ENCODE measurements at places on chromosomes 3 and 15.

- no peak for DNase-seq
These were observed 9.4 kb upstream of the KIF7 start for GRCh38 chr15:89664441-89665350.

GRCh38 chr15:72319360-72319984, 485 bp downstream of the CELF6 start:
- peak; percentile 46 for DNase-seq

DNA sequence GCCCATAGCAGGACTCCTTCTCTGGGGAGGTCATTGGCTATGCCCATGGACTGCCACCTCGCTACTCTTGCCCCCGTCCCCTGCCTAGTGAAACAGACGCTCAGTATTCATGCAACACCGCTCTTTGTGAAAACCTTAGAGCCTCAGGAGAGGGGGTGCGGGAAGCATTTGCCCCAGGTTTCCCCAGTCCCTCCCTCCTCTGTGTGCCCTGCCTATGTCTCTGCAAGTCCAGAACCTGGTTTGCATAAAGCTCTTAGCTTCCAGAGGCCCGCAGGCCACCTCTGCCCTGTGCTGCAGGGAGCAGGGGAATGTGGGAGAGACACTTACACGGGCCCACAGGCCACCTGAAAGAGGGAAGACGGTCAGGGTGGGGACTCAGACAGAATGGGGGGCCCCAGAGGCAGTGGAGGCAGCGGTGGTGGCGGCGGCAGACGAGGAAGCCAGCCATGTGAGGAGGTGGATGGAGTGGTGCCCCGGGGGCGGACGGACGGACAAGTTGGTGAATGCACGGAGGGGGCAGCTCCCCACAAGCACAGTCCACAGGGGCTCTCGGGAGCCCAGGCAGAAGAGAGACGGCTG, 33.8 kb upstream of the CTSH start:
- DNase-seq = no peak

DNA sequence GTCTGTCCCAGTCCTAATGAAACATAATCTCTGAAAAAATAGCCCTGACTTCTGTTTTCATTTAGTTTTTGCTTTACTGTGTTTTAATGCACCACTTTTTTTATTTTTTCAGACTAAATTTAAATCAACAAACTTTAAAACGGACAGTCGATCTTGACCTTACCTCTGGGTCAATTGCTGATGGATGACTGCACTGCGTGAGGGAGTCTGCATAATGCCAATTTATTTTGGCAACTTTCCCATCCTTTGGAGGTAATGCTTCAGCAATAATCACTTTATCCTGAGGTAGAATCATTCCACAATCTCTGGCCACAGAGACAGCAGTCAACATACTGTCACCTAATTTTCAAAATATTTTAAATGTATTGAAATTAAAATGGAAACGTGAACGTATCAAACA, 32.5 kb upstream of the GP5 start:
- DNase-seq = no peak

GRCh38 chr15:87080547-87080946, 1000.9 kb downstream of the AGBL1 start:
- no peak for DNase-seq

GRCh38 chr15:33874156-33874555, 94.1 kb upstream of the CHRM5 start:
- no peak for DNase-seq

DNA sequence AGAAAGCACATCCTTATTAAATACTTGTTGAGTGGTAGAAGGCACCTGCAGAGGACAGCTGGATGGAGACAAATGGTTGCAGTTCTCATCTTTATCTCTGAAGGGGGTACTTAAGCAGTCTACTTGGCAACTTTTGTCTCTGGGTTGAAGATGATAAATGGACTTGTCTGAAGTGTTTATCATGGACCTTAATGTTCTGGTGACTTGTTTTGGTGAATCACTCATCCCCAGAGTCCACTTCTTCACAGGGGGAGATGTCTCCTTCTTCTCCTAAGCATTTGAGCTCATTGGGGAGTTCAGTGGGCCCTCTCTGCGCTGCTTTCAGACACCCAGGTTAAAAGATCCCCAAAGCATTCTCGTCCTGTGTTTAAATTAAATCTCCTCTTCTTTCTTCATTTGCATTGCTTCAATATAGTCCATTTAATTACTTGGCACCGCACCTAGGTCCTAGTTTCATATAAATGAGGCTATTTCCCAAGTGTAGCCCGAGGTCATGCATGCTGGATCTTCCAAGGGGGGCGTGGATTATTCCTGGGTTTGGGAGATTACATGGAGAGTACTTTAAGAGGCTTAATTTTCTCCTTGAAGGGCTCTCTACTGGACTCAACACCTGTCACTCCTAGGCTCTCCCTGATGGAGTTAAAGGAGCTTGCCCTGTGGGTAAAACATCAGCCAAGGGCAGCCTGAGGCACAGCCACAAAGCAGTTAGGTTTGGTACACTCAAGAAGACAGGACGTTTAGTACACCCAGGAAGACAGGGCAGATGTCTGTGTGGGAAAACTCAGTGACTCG, 239.3 kb upstream of the C2CD4B start:
- no peak for DNase-seq

GRCh38 chr3:72102112-72102616, 317.2 kb upstream of the PROK2 start:
- peak; percentile 68 for DNase-seq

DNA sequence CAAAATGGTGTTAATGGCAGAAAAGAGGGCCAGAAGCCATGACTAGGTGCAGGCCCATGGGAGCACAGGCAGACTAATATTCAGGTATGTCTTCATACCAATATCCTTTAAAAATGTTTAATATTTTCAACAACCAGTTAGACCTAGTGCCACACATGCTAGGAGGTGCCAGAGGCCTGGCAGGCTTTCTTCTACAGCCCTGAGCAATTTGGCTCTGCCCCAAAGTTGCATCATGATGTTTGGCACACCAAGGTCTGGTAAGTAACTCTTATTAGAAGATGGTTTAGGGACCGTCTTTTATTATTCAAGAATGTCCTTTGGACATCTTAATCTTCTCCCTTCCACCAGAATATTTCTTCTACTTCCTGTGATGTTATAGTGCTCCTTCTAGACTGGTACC, 34.8 kb downstream of the MITF start:
- no peak for DNase-seq

DNA sequence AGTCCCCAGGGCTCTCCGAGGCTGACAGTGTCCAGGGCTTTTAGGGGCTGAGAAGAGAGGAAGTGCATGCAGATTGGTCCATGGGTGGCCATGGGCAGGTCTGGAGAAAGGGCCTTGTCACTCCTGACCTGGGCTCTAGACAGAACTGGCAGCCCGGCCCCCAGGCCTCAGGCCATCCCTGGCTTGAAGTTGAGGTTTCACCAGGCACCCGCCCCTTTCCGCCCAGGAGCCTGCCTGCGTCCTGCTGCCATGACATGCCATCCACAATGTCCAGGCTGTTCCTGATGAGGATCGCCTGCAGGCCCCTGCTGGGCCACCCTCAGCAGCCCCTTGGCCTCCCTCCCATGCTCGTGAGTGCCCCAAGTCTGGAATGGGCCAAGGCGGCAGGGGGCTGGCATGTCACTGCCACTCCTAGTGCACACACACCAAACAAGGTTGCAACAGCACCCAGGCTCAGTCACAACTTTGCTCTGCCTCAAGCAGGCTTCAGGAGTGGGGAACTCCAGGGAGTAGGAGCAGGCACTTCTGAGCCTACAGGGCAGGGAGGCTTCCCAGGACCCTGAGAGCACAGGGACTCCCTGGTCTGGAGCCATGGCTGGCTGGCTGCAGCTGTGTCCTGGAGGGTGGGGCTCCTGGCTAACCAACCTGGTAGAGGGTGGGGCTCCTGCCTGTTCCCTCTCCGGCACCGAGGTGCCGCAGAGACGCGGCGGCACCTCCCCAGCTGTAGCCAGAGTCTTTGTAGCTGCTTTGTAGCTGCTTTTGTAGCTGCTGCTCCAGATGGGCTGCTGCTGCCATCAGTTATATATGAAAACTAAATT, 1457.1 kb upstream of the GBE1 start:
- no peak for DNase-seq

- DNase-seq = no peak
These were observed 41.6 kb downstream of the RAF1 start for GRCh38 chr3:12622335-12622734.

DNA sequence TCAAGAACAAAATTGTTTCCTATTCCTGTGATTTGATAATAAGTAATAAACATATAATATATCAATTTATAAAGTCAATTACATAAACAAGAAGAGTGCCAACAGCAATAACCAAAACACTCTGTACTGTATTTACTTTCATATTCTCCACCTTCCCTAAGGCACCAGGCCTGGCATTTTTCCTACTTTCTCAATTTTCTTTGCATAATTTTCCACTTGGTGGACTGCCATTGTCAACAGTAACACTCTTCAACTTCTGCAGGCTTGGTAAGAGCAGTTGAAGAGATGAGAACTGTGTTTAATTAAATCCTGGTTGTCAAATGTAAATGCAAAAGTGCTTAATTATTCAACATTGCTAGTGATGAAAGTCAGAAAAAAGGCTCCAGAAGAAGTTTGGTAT, 229.8 kb upstream of the PLSCR5 start:
- DNase-seq = no peak

- DNase-seq = no peak
These were observed 19.4 kb downstream of the RFTN1 start for GRCh38 chr3:16494094-16494493.

- no peak for DNase-seq
These were observed 58.8 kb downstream of the CCDC54 start for GRCh38 chr3:107436029-107436428.

DNA sequence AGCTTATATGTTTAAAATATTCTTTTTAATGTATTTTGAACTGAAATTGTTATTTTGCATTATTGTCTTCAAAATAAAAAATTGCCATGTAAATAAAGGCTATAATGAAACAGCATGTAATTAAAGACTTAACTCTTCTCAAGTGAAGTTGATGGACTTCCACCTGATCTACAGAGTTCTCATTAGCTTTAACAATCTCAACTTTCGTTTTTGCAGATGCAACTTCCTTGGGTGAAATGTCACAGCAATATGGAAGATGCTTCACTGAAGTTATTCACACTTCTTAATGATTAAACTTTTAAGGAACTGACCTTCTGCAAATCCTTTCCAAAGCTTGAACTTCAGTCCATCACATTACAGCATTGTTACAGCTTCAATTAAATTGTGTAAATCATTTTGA, 63.6 kb downstream of the OSTN start:
- DNase-seq = no peak

- DNase-seq = no peak
These were observed 1.7 kb downstream of the PPCDC start for GRCh38 chr15:75025107-75025506.

DNA sequence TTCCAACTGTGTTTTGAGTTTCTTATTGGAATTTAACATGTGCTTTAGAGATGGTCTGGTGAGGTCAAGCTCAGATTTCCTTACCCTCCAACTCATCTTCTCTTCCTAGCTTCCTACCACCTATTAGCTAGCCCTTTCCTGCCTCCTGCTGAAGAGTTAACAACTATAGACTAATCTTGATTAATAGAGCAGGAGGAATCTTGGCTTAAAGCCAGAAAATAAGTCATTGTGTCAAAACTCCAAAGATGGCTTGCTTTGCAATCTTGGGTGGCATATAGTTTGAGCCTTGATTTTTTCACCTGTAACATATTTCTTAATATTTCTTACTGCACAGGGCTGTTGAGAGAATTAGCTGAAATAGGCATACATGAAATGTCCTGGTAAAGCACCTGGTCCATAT, 27.3 kb downstream of the BCL2L10 start:
- DNase-seq = no peak

DNA sequence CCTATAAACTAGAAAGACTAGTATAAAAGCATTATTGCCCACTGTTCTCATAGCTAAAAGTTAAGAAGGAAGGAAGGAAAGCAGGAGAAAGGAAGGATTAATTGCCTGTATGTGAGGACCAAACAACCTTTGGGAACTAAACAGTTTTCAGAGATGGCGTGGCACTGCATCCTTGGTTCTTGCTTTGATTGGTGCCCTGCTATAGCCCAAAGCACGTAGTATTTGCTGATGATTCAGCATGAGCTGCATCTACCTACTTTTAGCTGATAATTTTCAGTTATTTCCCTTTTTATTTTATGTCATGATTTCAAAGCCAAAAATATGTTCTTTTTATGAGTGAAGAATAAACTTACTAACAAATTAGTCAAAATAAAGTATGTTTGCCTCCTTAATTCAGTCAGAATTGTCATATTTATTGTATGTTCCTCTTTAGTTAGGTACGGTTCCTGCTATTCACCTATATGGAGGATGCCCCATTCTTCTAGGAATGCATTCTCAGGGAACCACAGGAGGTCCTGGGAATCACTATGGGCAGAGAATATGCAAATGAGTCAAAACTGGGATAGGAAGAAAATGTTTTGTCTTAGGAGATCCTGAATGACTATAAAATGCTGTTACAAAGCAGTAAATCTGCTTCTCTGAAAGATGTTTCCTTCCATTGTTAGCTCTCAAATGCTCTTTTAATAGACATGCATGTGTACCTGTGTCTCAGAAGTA, 65.4 kb upstream of the THSD4 start:
- DNase-seq = no peak

GRCh38 chr15:78193731-78194567, 40.4 kb downstream of the ACSBG1 start:
- DNase-seq = no peak

All from common myeloid progenitor, CD34-positive (primary cell).